ENCODE measurements at places on chromosomes 4 and X.

- DNase-seq = no peak
These were observed 12.8 kb upstream of the ELOVL6 start for GRCh38 chr4:110211007-110211769.

- no peak for DNase-seq
These were observed 99.4 kb upstream of the STX18 start for GRCh38 chr4:4641254-4641653.

DNA sequence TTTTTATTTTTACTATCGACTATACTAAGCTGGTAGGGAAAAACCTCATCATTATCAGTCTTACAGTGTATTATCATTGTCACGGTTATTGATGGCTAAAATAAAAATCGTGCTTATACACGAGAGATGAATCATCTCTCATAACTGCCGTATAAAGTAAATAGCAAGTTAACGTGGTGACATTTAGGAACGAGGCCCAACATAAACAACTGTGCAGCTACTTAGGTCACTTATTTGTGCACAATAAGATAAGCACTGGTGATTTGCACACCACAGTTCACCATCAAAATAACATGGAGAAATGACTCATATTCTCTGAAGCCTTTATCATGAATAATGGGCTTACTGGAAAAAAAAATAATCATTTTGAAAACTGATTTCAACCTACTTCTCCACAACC lies 482.0 kb upstream of the TENM3 start:
- DNase-seq = no peak

DNA sequence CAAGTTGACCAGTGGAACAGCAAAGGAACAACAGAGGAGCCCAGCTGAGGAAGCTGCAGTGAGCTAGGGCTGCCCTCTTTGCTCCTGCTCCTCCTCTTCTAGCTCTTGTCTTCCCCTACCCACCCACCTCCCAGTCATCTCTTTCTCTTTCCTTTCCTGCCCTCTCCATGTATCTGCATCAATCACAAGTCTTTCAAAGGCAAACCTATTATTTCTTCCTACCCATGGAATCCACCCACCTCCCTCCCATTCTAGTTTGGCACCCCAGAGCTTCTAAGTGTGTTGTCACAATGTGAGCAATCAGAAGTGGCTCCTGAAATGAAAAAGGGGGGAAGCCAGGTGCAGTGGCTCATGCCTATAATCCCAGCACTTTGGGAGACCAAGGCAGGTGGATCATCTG lies 69.3 kb downstream of the TSC22D3 start:
- DNase-seq = no peak

GRCh38 chr4:88775026-88775425 lies 77.4 kb upstream of the NAP1L5 start:
- no peak for DNase-seq

- DNase-seq = no peak
These were observed 63.0 kb downstream of the MBNL3 start for GRCh38 chrX:132425744-132426318.

- DNase-seq = no peak
These were observed 41.7 kb downstream of the RBM46 start for GRCh38 chr4:154822775-154823174.

DNA sequence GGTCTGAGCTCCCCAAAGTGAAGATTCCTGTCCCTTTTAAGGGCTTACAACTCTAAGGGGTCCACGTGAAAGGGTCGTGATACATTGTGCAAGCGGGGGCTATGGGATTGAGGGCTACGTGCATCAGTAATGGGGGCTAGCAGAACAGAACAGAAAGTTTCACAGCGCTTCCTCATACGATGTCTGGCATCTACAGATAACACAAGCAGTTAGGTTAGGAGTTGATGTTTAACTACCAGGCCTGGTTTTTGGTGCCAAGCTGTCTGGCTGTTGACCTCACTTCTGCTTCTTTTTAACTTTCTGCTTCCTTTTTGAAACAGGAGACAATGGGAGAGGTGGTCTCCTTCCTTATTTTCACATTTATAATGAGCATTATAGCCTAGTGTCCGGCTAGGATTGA lies 368.6 kb upstream of the CXorf51A start:
- DNase-seq = no peak

GRCh38 chr4:53647547-53647946 lies 56.3 kb upstream of the LNX1 start:
- no peak for DNase-seq

DNA sequence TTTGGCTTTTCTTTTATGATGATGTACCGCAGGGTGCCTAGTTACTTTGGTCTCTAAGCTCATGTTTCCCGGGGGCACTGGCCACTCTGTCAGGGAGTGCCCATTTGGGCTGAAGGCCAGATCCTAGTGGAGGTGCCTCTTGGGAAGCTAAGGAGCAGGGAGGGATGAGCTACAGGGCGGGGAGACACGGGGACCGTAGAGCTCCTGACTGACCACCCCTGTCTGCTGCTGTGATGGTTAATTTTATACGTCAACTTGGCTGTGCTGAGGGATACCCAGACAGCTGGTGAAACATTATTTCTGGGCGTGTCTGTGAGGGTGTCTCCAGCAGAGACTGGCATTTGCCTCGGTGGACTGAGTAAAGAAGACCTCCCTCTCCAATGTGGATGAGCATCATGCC lies 24.9 kb upstream of the CLDN24 start:
- DNase-seq = no peak

DNA sequence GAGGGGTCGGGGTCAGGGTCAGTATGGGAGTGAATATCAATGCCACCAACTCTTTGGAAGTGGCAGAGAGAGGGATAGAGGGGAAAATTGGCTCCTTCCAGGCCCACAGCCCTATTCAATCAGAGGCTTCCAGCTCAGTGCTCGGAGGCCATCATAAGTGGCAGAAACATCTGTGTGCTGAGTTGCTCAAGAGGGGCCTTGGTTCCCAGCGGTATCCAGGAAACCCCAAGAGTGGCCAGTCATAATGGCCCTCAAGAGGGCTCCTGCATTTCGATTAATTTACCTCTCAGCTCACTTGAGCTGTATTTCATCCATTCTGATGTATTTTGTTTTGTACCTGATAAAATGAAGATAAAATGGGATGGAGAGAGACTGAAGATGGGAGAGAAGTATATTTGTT lies 154.3 kb upstream of the EOLA2 start:
- no peak for DNase-seq

DNA sequence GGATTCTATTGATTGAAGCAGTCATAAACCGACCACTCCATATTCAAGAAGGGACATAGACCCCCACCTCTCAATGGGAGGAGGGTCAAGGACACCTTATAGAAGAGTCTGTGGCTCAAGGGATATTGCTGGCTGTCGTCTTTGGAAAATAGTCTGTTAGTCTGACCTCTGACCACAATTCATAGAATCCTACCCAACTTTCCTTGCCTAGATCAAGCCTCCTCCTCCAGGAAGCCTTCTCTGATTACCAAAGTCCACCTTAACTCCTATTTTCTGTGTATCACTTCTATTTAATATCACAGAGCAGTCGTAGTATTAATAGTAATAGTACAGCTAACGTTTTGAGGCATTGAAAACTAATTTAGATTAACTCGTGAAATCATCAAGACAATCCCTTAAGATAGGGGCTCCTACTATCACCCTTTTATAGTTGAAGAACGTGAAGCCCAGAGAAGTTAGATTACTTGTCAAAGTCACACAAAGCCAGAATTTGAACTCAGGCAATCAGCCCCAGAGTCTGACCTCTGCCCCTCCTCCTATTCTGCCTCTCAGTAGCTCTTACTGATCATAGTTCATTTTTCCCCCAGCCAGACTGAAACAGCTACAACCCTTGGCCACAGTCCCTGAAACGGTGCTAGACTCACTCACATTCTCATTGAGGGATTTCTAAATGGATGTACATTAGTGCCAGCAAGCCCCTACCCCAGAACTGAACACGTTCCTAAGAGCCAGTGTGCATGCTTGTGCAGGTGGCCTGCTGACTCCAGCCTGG lies 636.6 kb downstream of the MID1IP1 start:
- no peak for DNase-seq

- no peak for DNase-seq
These were observed 2.2 kb upstream of the SFRP2 start for GRCh38 chr4:153790962-153791551.

GRCh38 chrX:7120878-7121219 lies 26.7 kb upstream of the STS start:
- DNase-seq = no peak

GRCh38 chrX:103197721-103198306 lies 17.1 kb upstream of the BEX4 start:
- DNase-seq = no peak

GRCh38 chr4:38902695-38903094 lies 35.1 kb downstream of the FAM114A1 start:
- no peak for DNase-seq

- no peak for DNase-seq
These were observed 111.6 kb upstream of the PPP3CA start for GRCh38 chr4:101458914-101459313.

- DNase-seq = no peak
These were observed 549.8 kb upstream of the PRKX start for GRCh38 chrX:4263030-4263803.

DNA sequence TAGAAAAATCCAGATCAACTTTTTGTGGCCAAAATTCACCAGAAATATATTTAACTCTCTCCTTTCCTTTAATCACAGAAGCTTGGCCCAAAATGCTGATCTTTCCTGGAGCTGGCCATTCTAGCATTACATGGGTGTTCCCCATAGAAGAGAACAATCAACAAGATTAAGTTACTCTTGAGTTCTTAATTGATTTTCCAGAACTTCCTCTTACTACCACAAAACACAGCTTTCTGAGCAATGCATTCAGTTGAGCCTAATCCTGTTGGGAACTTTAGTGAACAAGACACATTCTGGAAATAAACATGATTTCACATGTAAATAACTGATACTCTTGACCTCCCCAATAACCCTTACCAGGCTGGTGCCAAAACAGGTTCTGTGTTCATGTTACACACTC lies 45.4 kb upstream of the STIM2 start:
- DNase-seq = no peak

DNA sequence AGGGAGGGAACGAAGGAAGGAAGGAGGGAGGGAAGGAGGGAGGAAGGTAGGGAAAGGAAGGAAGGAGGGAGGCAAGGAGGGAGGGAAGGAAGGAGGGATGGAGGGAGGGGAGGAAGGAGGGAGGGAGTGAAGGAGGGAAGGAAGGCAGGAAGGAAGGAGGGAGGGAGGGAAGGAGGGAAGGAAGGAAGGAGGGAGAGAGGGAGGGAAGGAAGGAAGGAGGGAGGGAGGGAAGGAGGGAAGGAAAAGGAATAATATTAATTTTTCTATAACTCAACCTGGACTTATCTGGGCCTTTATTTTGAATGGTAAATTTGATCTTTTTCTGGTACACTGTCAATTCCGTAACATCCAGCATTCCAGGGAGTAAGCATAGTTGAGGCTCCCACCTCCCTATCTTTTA lies 244.2 kb downstream of the SPRY1 start:
- DNase-seq = no peak

GRCh38 chr4:173446416-173446815 lies 47.5 kb upstream of the SCRG1 start:
- no peak for DNase-seq

DNA sequence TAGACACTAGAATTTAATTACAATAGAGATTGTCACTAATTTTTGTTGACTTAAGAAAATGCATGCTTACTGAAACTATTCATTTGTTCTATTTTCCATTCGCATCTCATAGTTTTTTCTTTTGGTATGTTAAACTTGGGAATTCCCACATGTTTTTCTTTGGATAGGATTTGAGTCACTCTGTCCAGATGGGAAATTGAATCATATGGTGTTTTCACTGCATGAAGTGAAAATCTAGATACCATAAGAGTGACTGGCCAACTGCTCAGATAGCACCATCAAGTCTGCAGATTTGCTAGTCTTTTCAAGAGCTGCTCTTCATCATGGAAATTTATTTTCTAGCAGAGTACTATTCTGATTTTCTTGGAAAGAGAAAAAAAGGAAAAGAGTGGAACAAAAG lies 172.6 kb downstream of the FAM47B start:
- DNase-seq = no peak

- no peak for DNase-seq
These were observed 5.0 kb downstream of the SLC4A4 start for GRCh38 chr4:71343670-71344466.

DNA sequence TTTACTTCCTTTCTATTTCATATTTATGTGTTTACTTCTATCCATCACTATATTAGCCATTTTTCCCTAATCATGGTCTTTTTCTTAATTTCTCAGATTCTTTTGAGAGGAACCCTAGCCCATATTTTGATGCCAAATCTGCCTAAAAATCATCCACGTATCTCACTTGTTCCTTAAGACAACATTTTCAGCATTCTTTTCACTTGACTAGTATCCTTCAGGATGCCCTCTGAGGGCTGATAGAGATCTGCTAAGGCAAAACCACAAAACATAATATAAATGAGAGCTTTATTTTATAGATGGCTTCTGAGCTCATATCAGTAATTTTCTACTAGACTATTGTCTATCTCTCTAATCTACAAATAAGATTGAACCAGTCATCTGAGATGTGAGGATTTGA lies 341.9 kb downstream of the GPM6A start:
- no peak for DNase-seq

DNA sequence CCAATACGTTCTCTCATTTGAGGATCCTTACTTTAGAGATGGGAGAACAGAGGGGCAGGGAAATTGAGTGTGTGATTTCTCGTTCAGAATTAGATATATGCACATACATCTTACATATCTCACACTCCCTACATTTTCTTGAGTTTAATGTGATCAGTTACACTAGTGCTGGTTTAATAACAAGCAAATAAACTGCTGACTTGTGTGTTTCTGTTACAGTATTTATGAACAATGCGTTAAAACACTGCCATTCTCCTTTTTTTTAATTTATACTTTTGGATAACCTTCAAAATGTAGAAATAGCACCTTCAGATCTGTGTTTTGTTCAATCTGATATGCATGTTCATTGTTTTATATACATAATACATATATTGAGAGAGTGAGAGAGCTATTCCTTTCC lies 130.1 kb downstream of the KLHL8 start:
- DNase-seq = no peak

DNA sequence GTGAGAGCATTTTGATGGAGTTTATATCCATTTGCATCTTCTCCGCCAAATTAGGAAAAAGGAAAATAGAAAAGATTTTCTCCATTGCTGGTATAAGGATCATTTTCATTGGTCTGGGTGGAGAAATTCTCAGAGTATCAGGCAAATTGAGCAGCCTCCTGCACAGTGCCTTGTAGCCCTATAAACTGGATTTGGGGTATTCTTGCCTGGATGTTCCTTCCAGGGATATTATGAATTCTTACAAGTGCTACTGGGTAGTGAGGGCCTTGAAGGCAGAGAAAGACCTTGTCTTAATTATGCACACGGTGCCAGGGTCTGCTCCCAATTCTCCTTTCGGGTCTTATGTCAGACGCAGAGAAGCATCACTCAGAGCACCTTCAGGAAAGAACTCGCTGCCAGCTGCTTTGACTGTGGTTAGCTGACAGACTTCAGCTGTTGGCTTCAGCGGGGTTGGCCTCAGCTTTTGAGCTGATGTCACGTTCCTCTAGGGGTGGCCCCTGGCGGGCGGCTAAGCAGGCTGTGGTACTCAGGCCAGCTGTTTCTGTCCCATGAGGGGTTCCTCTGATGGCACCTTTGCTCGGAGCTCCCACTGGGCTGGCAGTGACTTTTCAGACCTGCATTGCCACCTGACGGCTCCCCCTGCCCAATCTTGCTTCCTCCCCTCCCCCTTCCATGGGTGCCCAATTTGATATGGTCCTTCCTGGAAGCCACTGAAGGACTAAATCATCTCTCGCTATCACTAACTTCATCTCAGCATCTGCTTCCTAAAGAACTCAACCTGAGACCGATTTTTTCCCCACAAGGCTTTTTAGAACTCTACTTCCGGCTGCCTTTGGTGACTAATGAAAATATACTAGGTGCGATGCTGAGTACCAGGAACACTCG lies 519.5 kb downstream of the BCOR start:
- DNase-seq = peak; percentile 4
